ENCODE measurements at places on chromosomes 13 and 19.

DNA sequence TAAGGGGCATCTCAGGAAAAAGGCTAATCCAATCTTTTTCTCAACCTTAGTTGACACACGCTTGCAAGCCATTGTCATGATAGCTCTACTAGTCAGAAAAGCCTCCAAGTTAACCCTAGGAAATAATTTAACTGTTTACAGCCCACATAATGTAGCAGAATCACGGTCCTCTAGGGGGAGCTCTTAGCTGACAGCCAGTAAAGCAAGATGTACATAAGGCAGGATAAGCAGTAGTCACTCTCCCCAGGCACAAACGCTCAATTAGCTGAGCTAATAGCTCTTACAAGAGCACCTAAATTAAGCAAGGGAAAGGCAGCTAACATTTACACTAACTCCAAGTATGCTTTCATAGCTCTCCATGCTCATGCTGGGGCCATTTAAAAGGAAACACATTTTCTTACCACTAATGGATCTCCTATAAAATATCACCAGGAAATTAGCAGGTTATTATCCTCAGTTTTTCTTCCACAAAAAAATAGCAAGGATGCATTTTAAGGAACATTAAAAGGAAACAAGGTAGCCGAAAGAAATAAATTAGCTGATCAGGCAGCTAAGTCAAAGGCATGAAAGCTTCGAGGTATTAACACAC lies 33.7 kb upstream of the ZSCAN5A start:
- no peak for DNase-seq

GRCh38 chr13:112693831-112694497 lies 4.1 kb downstream of the ATP11A start:
- DNase-seq = peak; percentile 49

DNA sequence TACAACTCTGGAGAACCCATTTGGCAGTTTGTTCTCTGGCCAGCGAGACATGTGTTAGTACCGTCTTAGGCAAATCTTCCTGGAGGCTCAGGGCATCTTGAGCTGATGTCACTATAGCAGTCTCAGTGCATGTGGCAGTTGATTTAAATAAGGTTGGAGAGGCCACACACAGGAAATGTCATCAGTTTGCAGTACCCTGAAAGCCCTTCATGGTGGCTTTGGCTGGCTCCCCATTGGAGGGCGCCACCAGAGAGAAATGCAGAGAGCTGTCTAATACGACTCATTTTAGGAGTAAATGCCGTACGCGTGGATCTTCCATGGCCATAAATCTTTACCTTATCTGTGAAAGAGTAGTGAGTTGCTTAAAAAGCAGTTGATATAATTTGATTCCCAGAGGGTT lies 163.1 kb downstream of the STK24 start:
- no peak for DNase-seq

- no peak for DNase-seq
These were observed 9.9 kb upstream of the ZNF90 start for GRCh38 chr19:20067943-20068342.

GRCh38 chr13:51033421-51034185 lies 77.5 kb downstream of the C13orf42 start:
- DNase-seq = no peak

DNA sequence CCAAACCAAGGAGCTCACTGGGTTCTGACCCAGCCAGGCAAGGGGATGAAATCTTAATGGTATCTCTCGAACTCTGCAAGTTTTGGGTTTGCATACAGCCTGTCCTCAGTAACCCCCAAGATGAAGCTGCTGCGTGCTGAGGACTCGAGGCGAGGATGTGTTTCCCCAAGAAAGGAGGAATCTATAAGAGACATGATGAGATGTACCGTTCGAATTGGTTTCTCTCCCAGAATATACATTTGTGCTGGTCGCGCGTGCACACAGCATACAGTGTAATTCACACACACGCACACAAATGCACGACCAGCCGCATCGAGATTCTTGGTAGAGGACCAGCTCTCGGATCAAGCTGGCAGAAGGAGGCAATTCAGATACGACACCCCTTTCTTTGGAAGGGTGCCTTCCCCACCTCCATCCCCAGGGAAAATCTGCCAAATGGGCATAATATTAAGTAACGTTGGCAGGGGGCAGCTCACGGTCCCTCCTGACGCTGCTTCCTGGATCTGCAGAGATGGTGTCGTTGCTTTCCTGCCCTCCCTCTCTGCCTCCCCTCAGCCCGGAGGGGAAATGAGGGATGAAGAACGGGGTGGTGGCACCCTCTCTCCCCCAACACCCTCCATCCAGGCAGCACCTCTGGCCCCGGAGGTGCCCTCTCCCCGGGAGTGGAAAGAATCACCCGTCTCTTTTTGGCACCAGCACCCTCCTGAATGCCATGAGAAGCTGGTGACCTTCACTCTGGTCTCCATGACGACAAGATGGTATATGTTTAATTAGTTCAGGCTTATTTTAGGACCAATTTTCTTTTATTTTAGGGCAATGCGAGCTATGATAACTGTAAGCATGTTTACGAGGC lies 310.2 kb downstream of the ZNF536 start:
- no peak for DNase-seq

DNA sequence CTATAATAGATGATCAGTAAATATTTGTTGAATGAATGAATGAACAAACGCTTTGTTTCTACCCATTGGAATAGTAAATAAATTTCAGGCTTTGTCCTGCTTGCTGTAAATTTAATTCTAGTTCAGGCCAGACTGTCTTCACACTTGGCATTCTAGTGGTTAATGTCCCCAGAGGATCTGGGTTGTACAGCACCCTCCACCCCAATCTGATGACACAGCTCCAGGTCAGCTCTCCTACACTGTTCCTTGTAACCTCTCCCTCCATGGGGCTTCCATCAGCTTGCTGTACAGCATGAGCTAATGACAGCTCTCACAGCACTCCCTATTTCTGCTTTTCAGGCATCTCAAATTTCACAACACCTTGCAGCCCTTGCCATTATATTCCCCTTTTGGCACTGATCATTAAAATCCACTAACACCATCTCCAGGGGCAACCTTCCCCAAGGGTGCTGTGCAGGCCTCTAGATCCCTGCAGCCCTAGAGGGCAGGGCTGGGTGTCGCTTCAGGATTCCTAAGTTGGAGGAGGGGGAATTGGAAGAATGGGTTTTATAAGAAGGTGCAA lies 12.7 kb upstream of the KL start:
- DNase-seq = no peak

DNA sequence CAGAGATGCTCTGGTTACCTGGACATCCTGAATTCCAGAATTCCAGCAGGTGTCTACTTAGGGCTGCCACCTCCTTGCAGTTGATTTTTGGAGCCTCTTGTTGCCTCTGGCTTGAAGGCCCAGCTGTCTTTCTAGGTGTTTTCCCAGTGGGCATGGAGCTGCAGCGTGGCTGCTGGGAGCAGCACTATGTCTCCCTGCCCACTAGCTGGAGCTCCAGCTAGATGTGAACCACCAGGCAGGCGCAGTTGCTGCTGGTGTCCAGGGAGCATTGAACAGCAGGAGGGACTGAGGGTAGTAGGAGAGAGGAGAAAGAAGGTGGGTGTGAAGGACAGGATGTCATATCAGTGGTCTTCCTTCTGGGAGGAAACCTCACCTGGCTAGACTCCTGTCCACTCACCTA lies 9.9 kb upstream of the SELENOW start:
- DNase-seq = no peak

DNA sequence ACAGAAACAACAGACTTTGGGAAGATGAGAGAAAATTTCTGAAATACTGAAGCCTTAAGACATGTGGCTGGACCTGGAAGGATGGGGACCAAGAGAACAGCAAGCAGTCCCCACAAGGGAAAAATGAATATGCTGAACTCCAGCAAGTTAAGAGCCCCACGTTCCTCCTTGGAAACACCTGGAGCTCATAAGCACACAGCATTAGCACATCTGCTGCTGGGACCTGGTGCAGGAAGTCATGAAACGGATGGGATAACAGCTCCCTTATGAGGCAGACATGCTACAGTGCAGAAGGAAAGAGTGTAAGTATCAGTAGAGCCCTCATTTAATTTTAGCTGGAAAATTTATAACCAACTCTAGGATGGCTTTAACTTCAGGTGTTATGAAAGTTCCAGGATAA lies 67.3 kb downstream of the SLC15A1 start:
- DNase-seq = no peak

GRCh38 chr13:56528040-56528790 lies 612.5 kb upstream of the PRR20A start:
- no peak for DNase-seq

- DNase-seq = no peak
These were observed 324.5 kb downstream of the DNAJC15 start for GRCh38 chr13:43347877-43348276.

GRCh38 chr19:19137556-19138108 lies 646 bp downstream of the TMEM161A start:
- no peak for DNase-seq
